Uterus (tissue), 4 donors: ENCODE measurements at places on chromosomes 7 and 10. TPM values are rescaled to one million over a fixed set of nuclear protein-coding genes. Genes with fewer than 3 reads are reported as not detected.

PAX4 gene
- not detected for total RNA-seq

PRKG1 gene
- 66.9 TPM for total RNA-seq

CXCL12 gene
- 49.4 TPM for total RNA-seq

RAPGEF5 gene
- total RNA-seq = 49.8 TPM

GRCh38 chr7:50690541-50691011 is 92.1 kb downstream of the GRB10 start:
- no peak for DNase-seq
- no peaks in the 10 kb centered on the region for H3K27me3 ChIP-seq
- H3K27ac ChIP-seq = no peak overlapping the region
- H3K4me1 ChIP-seq = no peaks in the 10 kb centered on the region

GRCh38 chr7:94258418-94259300 is 136.0 kb upstream of the COL1A2 start:
- H3K27ac ChIP-seq = no peak overlapping the region
- no peak for DNase-seq
- no peaks in the 10 kb centered on the region for H3K27me3 ChIP-seq
- no peaks in the 10 kb centered on the region for H3K36me3 ChIP-seq

FEZF1 gene
- not detected for total RNA-seq

HIBADH gene
- 58.8 TPM for total RNA-seq
